ENCODE measurements at places on chromosomes 12 and 14.

- no peak for DNase-seq
Measured at GRCh38 chr12:121005346-121005815, 10.9 kb downstream of the C12orf43 start.

DNA sequence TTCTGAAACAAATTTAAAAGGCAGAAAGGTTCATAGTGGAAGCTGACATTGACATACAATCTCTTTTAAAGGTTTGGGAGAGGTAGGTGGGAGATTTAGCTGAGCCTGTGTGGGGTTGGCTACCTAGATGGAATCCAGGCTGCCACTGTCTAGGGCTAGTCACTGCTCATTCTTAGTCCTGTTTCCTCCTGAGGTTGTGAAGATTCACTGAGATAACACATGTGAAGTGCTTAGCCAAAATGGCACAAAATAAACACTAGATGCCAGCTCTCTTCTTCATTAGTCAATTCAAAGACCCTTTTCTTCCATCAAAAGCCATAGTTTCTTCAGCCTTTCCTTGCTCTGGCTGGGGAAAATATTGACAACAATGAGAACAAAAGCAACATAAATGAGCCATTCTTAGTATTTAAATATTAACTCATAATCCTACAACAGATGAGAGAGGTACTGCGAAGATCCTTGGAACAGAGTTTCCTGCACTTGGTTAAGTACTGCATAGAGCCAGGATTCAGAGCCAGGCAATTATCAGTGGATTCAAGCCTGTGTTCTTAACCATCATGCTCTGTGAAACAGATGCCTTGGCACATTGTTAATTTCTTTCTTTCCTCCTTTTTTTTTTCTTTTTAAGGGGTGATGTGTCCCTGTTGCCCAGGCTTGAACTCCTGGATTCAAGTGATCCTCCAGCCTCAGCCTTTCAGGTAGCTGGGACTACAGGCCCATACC, 3.5 kb downstream of the MYF6 start:
- no peak for DNase-seq

DNA sequence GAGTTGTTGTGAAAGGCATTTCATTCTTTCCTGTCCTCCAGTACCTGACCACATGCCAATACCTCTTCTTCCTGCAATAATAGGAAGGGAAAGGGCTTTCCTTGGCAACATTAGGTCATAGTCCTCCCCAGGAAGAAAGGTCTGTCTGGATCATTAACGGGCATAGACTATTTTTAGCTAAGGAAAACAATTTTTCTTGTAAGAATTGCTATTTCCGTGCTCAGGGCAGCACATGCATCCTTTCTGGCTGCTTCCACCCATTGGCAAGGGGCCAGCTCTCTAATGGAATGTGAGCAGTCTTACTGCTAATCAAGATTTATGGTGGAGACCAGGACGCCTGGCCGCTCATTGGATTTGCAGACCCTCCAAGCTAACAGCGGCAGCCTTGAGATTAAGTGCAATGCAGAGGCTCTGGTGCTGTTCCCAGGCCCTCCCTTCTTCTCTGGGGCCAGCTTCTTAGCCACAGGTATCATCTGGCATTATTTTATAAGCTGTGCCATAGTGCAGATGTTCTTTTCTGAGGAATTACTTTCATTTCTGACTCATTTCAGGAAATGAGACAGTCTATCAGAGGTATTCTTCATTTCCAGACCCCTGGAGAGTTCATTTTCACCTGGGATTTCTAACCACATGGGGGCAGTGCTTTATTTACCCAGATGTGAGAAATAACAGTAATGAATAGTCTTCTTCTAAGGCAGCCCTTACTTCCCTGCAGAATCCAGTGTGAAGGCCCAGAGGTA, 52.9 kb downstream of the ANO6 start:
- peak; percentile 74 for DNase-seq

- no peak for DNase-seq
Measured at GRCh38 chr14:73602994-73603393, 9.3 kb upstream of the ACOT6 start.

GRCh38 chr12:77949943-77950342, 119.2 kb downstream of the NAV3 start:
- DNase-seq, result no peak

GRCh38 chr14:40269436-40269835, 837.2 kb upstream of the FBXO33 start:
- DNase-seq, result no peak

DNA sequence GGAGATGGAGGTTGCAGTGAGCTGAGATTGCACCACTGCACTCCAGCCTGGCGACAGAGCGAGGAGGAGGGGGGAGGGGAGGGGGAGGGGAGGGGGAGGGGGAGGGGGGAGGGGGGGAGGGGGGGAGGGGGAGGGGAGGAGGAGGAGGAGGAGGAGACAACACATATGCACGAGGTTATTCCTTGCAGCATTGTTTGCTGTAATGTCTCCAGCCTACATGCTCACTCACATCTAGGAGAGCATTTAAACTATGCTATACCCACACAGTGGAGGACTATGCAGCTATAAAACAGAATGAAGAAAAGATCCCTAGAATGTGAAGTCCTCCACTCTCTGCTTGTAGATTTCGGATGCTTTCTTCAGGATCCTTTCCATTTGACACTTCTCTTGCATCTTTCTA, 3.5 kb upstream of the HIGD1C start:
- DNase-seq, result no peak

DNA sequence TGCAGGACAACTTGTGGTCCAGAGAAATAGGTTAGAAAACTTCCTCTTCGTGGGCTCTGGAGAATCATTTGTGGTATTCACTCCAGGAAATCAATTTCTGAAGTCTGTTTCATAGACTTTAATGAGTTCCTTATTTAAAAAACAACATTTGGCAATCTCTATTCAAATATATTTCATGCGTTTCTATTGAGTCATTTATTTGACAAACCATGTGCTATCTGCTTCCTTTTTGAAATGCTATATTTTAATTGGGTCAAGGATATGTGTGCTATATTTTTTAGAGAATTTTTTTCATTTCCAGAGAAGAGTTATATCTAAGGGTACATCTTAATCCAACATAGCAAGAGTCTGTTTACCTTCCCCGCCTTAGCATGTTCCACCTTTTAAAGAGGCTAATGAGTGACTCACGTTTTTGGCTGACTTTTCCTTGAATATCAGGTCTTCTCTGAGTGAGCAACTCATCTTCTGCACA, 252.4 kb upstream of the EGLN3 start:
- no peak for DNase-seq

Measured in ovary (tissue), 10 donors.